ENCODE measurements at places on chromosomes 6 and 20. TPM values are rescaled to one million over a fixed set of nuclear protein-coding genes. Genes with fewer than 3 reads are reported as not detected.

GRCh38 chr6:37239950-37240713 is 17.4 kb upstream of the TBC1D22B start:
- peak; percentile 95 for DNase-seq
- peak overlapping the region; percentile 76 for H3K27ac ChIP-seq
- no peaks in the 10 kb centered on the region for H3K27me3 ChIP-seq
- no peak overlapping the region for H3K4me3 ChIP-seq
- H3K36me3 ChIP-seq = no peaks in the 10 kb centered on the region

The RPP21 gene
- total RNA-seq = 152 TPM

The EPPIN gene
- not detected for total RNA-seq

The GSTA3 gene
- total RNA-seq = not detected

DNA sequence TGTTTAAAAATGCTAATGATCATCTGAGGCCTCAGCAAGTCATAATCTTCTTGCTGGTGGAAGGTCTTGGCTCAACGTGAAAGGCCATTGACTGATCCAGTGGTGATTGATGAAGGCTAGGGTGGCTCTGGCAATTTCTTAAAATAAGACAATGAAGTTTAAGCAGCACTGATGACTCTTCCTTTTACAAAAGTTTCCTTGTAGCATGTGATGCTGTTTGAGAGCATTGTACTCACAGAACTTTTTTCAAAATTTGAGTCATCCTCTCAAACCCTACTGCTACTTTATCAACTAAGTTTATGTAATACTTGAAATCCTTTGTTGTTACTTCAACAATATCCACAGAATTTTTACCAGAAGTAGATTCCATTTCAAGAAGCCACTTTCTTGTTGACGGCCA is 382.3 kb downstream of the ESR1 start:
- H3K27ac ChIP-seq = no peak overlapping the region
- no peak overlapping the region for H3K4me3 ChIP-seq
- no peaks in the 10 kb centered on the region for H3K36me3 ChIP-seq
- H3K27me3 ChIP-seq = no peaks in the 10 kb centered on the region
- DNase-seq = no peak
- no peaks in the 10 kb centered on the region for H3K4me1 ChIP-seq

DNA sequence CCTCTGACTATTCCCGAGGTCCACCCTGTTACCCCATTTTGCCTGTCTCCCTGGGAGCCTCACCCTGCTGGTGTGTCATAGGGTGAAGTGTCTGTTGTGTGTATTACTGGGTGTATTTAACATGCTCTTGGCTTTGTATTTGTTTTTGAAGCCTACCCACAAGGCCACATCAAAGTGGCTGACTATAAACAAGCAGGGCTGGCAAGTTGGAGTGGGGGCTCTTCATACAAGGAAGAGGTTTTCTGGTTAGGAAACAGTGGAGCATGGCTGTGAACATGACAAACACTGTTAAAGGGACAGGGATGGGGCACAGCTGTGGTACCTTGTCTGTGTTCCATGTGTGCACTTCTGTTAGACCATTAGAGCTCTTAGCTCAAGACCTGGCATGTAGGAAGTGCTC is 26.3 kb downstream of the HECA start:
- H3K36me3 ChIP-seq = peaks cover 5% of the 10 kb centered on the region
- no peak for DNase-seq
- no peaks in the 10 kb centered on the region for H3K27me3 ChIP-seq
- H3K27ac ChIP-seq = no peak overlapping the region

GRCh38 chr6:161486361-161487216 is 212.7 kb upstream of the AGPAT4 start:
- no peak for DNase-seq
- no peak overlapping the region for H3K4me3 ChIP-seq
- peaks cover 7% of the 10 kb centered on the region for H3K4me1 ChIP-seq
- H3K27me3 ChIP-seq = no peaks in the 10 kb centered on the region

The PTK7 gene
- total RNA-seq = 62.1 TPM

- peak overlapping the region; percentile 65 for H3K27ac ChIP-seq
- peaks cover 24% of the 10 kb centered on the region for H3K4me1 ChIP-seq
- H3K36me3 ChIP-seq = no peaks in the 10 kb centered on the region
- no peak overlapping the region for H3K4me3 ChIP-seq
- no peak for DNase-seq
Observed at GRCh38 chr6:157668009-157668401, 155.0 kb upstream of the SNX9 start.

The NANP gene
- total RNA-seq = 3.7 TPM

- no peaks in the 10 kb centered on the region for H3K36me3 ChIP-seq
- H3K27me3 ChIP-seq = no peaks in the 10 kb centered on the region
- H3K4me3 ChIP-seq = no peak overlapping the region
- peaks cover 12% of the 10 kb centered on the region for H3K4me1 ChIP-seq
Observed at GRCh38 chr6:119172824-119173223, 94.4 kb upstream of the FAM184A start.

DNA sequence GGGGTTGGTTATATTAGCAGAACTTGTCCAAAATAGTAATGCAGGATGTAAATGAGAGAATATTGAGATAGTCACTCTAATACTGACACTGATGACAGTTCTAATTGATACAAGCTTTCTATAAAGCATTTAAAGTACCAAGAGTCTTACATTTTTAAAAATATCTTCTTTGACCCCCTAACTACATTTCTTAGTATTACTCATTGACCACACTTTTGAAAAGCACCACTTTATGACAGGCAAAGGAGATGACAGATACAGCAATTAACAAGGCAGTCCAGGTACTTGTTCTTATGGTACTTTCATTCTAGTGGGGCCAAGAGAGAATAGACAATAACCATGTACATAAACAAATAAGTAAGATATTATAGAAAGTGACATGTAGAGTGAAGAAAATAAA is 139.4 kb upstream of the EYA4 start:
- H3K4me1 ChIP-seq = no peaks in the 10 kb centered on the region
- DNase-seq = no peak
- H3K27ac ChIP-seq = no peak overlapping the region
- H3K4me3 ChIP-seq = no peak overlapping the region

DNA sequence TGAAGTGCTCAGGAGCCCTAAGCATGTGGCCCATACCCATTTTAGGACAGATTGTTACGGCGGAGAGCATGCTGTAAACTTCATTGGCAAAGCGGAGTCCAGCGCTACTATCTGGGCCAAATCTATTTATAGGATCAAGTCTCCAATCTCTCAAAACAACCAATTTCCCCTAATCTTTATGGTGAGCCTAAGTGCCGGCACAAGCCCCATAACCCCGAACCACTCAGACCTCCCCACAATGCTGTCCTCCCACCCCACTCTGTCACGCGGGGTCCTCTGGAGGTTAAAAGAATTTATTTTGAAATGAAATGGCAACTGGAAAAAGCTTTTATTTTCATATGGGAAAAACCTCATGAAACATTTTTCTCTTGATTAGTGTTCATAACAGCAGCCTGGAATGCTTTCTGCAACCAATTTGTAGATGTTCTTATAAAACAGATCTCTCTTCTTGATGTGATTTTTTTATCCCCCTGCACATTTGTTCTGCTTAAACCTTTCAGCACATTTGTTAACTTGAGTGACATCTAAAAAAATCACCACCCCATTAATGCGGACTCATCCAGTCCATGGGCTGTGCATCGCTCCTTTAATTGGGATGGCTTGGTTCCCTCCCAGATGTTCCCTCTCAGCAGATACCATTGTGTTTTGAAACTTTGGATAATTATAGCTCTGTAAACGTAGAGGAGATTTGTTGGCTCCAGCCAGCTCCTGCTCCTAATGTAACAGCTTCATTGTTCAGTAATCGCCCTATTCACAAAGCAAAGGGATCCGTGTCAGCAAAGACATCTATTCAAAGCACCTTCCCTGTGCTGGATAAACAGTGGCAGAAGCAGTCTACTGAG is 323.6 kb downstream of the CD83 start:
- H3K4me1 ChIP-seq = peaks cover 14% of the 10 kb centered on the region
- no peak for DNase-seq
- H3K4me3 ChIP-seq = no peak overlapping the region
- H3K36me3 ChIP-seq = no peaks in the 10 kb centered on the region

DNA sequence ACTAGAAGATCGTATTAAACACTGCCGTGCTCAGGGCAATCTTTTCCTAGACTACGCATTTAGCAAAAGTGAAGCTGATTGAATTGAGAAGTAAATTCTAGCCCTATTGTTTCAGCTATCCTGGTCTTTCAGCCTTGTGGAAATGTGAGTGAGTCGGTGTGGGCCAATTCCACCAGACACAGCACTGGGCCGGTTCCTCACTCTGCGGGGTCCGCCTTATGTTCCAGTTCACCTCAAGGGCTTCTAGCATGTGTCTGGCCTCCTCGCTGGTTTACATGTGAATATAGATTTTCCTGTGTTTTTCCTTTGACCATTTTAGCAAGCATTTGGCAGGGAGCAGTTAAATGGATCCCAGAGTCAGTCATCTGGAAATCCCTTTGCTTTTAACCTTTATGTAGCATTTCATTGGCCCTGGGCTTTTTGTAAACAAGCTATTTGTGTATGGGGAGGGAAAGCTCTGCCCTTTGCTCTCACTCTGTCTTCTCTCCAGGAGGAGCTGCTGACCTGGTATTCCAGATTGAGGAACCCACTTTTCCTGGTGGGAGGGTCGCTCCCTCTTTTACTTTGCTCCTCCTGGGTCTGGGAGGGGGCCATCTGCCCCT is 12.4 kb upstream of the GTSF1L start:
- H3K27ac ChIP-seq = no peak overlapping the region
- no peaks in the 10 kb centered on the region for H3K36me3 ChIP-seq
- DNase-seq = no peak
- no peaks in the 10 kb centered on the region for H3K27me3 ChIP-seq

The SAPCD1 gene
- not detected for total RNA-seq

The NKAIN2 gene
- total RNA-seq = not detected

DNA sequence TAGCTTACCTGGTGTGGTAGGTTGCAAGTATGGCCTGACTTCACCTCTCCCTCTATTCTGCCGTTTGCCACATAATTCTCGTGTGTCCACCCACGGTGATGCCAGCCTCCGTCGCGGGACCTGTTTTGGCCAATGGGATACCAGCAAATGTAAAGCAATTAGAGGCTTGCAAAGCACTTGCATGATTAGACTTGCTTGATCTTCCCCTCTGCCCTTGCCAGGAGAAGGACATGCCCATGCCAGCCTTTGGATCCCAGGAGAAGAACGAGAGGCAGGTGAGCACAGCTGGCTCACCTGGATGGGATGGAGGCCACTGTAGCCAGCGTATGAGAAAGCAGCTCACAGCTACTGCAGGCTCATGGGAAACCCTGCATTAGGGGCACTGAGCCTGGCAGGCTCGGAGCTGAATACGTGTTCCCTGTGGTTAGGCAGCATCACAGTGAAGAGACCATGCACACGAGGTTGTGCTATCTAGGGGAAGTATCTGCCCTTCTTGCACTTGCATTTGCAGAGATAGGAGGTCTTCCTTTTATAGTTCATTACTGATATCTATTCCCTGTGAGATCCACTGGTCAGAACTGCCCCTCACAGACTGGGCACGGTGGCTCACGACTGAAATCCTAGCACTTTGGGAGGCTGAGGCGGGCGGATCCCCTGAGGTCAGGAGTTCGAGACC is 62.4 kb downstream of the TMEM242 start:
- H3K27me3 ChIP-seq = no peaks in the 10 kb centered on the region
- H3K27ac ChIP-seq = no peak overlapping the region
- no peaks in the 10 kb centered on the region for H3K36me3 ChIP-seq
- DNase-seq = no peak
- H3K4me3 ChIP-seq = no peak overlapping the region

GRCh38 chr6:129648819-129649491 is 61.0 kb downstream of the ARHGAP18 start:
- H3K36me3 ChIP-seq = no peaks in the 10 kb centered on the region
- no peaks in the 10 kb centered on the region for H3K27me3 ChIP-seq
- no peak for DNase-seq
- no peak overlapping the region for H3K27ac ChIP-seq

Data from vagina (tissue), 2 donors.